ENCODE measurements at places on chromosomes 12 and 14. TPM values are rescaled to one million over a fixed set of nuclear protein-coding genes. Genes with fewer than 3 reads are reported as not detected.

The PPP4R4 gene
- 0.56 TPM for total RNA-seq

DNA sequence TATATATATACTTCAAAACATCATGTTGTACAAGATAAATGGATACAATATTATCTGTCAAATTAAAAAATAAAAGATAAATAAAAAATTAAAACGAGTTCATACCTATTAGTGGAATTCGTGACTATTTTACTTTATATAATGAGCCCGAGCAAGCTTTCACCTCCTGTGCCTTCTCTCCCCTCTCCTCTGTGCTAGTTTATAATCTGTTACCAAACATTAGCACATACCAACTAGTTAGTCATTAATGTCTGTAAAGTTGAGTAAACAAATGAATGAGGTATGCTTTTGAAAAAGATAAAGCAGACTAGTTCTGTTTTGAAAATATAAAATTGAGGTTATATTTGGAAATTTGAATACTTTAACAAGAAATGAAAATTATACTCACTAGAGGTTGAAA lies 84.0 kb downstream of the LRRC9 start:
- DNase-seq, result no peak

The AMIGO2 gene
- total RNA-seq, result 3.4 TPM

GRCh38 chr14:74571901-74572725 lies 39.9 kb downstream of the LTBP2 start:
- DNase-seq, result no peak

GRCh38 chr12:120350576-120351350 lies 18.2 kb downstream of the MSI1 start:
- DNase-seq, result no peak

DNA sequence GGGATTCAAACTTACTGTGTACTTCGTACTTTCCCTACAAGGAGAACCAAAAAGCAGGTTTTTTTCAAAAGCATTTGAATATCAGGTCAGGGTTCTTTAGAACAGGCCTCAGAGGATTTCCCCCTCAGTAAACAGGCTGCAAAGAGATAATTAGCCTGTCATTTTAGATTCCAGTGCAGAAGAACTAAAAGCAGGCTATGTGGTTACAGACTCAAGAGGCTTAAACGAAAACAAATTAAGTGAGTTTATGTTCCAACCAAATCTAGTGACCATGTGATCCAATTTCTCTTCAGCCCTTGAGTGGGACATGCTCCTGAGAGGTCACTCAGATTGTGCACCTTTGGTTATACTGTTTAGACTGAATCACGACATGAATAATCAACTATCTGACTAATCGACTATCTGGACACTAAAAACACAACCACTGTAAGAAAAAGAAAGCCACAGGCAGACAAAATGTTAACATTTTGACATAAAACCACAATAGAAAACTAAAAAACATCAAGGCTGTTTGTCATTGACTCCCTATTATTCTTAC lies 4.5 kb downstream of the TMED8 start:
- DNase-seq, result no peak

The TAS2R19 gene
- 0.76 TPM for total RNA-seq

GRCh38 chr12:34198924-34199323 lies 176.6 kb downstream of the ALG10 start:
- no peak for DNase-seq

GRCh38 chr12:52044292-52044983 lies 6.8 kb upstream of the NR4A1 start:
- no peak for DNase-seq

Measured in lower leg skin (tissue), 4 donors.